Articular chondrocyte of knee joint (primary cell): ENCODE measurements at places on chromosomes 2 and 18. TPM values are rescaled to one million over a fixed set of nuclear protein-coding genes. Genes with fewer than 3 reads are reported as not detected.

ABCB11 gene
- total RNA-seq, result not detected in 2 replicates

TFCP2L1 gene
- total RNA-seq, result under 0.01 and 0.13 TPM in 2 replicates

AMER3 gene
- total RNA-seq, result not detected in 2 replicates

SLC14A1 gene
- total RNA-seq, result 0.65 and 5.0 TPM in 2 replicates

HMSD gene
- 0.11 TPM in 1 of 2 replicates, not detected in the other for total RNA-seq

FTCDNL1 gene
- 0.13 and 0.76 TPM in 2 replicates for total RNA-seq

ALKAL2 gene
- 0.13 and 0.22 TPM in 2 replicates for total RNA-seq

MALL gene
- 72.8 and 165 TPM in 2 replicates for total RNA-seq

PPP1CB gene
- total RNA-seq, result 302 and 355 TPM in 2 replicates

NT5C1B gene
- not detected in 2 replicates for total RNA-seq

CHRND gene
- not detected in 2 replicates for total RNA-seq

GKN1 gene
- total RNA-seq, result 0.26 TPM in 1 of 2 replicates, not detected in the other

EIF5B gene
- total RNA-seq, result 15.7 and 23.7 TPM in 2 replicates

DYSF gene
- 0.78 and 2.3 TPM in 2 replicates for total RNA-seq

GREB1 gene
- 0.26 and 0.43 TPM in 2 replicates for total RNA-seq

LANCL1 gene
- total RNA-seq, result 61.4 and 71.9 TPM in 2 replicates

FOXD4L1 gene
- 0.11 and 0.26 TPM in 2 replicates for total RNA-seq

PRSS56 gene
- total RNA-seq, result not detected in 2 replicates

MFSD2B gene
- 0.13 TPM in 1 of 2 replicates, not detected in the other for total RNA-seq

ALLC gene
- total RNA-seq, result not detected in 2 replicates

ITGA6 gene
- 10.2 and 18.9 TPM in 2 replicates for total RNA-seq

CFC1 gene
- not detected in 2 replicates for total RNA-seq

IL37 gene
- total RNA-seq, result not detected in 2 replicates

TAF4B gene
- total RNA-seq, result 4.6 and 5.0 TPM in 2 replicates

NCOA1 gene
- 29.2 and 29.8 TPM in 2 replicates for total RNA-seq

ESPNL gene
- total RNA-seq, result 1.3 and 7.3 TPM in 2 replicates

ERFE gene
- total RNA-seq, result 3.3 and 3.7 TPM in 2 replicates

GPR55 gene
- total RNA-seq, result not detected in 2 replicates
